Ammon's horn (tissue), 1 donor: ENCODE measurements at places on chromosomes 12 and 14.

DNA sequence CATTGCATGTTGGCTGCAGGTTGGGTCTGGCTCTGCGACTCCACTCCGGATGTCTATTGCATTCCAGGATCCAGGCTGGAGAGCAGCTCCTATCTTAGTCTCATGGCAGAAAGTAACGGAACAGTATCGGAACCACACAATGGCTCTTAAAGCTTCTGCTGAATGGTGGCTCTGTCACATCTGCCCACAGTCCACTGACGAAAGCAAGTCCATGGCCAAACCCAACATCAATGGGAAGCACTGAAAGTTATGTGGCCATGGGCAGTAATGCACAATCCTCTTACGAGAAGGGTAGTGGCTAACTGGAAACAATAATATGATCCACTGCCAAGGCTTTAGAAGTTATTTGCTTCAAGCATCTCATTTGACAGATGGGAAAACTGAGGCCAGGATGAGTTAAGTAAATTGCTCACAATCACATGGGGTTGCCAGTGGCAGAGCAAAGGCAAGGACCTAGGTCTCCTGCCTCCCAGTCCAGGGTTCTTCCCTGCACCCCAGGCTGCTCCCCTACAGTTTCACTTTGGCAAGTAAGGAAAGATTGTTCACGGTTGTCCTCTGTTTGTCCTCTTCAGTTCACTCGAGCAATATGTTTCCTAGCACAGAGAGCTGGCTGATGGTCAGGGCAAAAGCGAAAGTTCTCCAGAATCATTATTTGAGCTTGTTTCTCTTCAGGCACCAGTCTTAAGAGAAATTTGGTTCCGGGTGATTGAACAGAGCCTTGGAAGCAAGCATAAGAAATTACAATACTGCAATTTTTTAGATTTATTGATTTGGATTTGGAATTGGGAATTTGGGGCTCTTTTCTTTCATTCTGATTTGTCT, 54.2 kb downstream of the CKAP4 start:
- no peak for DNase-seq

DNA sequence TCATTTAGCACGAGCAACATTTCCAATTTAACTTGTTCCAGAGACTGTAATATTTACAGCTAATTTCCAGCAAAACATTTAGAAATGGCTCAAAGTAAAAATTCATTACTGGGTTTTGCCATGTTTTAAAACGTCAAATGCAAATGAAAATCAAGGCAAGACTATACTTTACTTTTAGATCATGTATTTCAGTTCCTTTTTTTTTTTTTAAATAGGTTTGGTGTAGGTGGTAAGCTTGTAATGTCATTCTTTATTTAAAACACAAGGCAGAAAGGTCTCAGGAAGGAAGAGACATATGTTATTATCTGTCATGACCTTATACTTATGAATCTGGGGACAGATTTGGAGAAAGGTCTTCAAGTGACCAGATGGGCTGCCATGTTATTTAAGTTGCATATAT, 54.1 kb downstream of the GRIP1 start:
- DNase-seq, result no peak

GRCh38 chr12:98745578-98746391, 100.7 kb downstream of the APAF1 start:
- DNase-seq, result peak; percentile 40

DNA sequence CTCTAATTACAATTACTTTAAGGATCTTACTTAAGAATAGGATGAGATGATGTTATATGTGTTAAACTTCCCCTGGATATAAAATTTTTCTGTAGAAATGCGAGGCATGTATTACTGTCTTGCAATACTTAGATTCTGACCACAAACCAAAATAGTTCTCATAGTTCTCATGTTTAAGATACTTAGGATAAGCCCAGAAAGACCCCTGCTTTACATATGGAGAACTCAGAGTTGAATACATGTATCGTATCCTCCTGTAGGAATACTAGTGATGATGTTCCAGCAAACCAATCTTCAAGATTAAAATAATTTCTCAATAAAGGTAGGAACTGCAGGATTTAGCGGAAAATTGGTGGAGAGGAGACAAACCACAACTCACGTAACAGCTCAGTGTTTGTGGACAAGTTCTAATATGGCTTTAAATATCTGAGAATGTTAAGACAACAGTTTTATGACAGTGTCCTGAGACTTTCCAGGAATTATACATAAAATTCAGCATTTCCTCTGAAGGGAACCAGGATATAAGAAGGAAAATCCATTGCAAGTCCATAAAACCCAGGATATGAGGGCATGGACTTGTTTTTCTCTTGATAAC, 114.7 kb upstream of the CRY1 start:
- DNase-seq, result no peak

GRCh38 chr14:35866595-35867279, 40.6 kb downstream of the BRMS1L start:
- no peak for DNase-seq
